ENCODE measurements at places on chromosomes 6 and 20.

- DNase-seq: no peak
Observed at GRCh38 chr6:13653296-13653695, 38.2 kb downstream of the NOL7 start.

GRCh38 chr6:132569170-132569569 lies 952 bp upstream of the TAAR6 start:
- DNase-seq: no peak

DNA sequence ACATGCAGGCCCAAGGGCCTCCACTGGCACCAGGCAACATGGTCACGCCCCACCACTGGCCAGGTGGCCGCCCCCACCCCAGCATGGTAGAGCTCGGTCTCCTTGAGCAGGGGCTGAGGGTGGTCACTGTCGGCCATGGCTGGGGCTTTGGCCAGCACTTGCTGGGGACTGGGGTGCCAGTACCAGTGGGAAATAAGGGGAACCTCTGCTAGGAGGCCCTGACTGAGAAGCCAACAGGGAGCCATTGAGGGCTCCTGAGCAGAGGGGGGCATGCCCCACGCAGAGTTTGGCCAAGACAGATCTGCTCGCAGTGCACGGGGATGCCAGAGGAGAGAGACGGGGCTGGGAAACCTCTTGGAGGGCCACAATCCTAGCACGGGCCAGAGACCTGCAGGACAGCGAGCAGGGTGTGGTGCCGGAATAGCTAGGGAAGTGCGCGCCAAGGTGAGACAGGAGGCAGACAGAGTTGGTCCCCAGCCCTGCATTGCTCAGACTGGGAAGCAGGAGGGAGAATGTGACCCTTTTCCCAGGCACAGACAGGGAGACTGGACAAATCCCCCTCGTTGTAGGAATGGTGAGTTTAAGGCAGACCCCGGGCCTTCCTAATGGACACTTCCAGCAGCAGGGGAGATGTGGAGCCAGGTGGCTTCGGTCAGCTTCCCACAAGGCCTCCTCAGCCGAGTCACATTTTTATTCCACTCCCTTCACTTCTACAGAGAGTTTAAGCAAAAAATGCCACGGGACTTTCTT lies 179.0 kb upstream of the CST7 start:
- DNase-seq: no peak

DNA sequence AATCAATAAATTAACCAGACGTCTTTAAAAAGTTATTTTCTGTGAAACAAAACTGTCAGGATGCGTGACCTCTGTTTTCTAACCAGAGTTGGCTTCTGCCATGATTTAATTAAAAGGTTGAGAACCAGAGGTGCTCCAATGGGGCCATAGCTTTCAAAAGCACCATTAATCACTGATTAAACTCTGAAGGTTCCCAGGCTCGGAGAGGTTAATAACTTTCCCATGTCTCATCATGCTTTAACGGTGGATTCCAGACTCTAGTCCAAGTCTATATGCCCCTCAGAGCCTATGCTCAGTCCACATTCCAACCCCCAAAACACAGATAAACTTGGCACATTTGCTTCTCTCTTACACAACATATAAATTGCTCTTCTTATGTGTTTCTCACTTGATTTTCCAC lies 95.5 kb downstream of the SNAP91 start:
- no peak for DNase-seq

- no peak for DNase-seq
Observed at GRCh38 chr6:129110690-129111343, 227.9 kb downstream of the LAMA2 start.

DNA sequence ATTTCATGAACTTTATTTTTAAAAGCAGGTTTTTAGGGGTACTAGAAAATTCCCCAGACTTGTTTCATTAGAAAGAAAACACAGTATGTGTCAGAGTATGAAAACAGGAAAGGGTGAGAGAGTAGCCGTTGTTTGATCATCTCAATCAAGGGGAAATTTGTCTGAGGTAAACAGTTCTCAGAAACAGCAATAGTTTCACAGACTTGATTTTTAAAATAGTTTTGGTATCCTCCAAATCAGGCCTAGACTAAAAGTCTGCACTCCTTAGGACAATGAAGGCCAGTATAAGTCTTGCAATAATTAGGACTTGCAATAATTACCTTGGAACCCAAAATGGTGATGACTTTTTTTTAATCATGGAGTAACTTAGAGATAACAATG lies 176.6 kb upstream of the TAB2 start:
- DNase-seq: no peak

DNA sequence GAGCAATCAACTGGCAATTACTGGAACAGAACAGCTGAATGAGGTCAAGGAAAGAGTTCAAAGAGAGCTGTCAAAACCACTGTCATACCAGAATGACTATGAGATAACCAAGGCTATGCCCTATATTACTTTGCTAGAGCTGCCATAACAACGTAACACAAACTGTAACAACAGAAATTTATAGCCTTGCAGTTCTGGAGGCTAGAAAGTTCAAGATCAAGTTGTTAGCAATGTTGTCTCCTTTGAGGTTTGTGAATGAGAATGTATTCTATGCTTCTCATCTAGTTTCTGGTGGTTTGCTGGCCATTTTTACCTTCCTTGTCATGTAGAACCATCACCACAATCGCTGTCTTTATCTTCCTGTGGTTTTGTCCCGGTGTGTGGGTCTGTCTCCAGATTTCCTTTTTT lies 1323.0 kb upstream of the GJE1 start:
- peak; percentile 43 for DNase-seq

GRCh38 chr20:32570401-32571190 lies 14.5 kb downstream of the NOL4L start:
- DNase-seq: peak; percentile 69

GRCh38 chr6:71072508-71072907 lies 115.6 kb upstream of the B3GAT2 start:
- no peak for DNase-seq

- DNase-seq: peak; percentile 24
Observed at GRCh38 chr20:8389381-8390036, 257.4 kb downstream of the PLCB1 start.

GRCh38 chr6:117143647-117144046 lies 121.7 kb upstream of the VGLL2 start:
- DNase-seq: peak; percentile 83

- DNase-seq: no peak
Observed at GRCh38 chr20:16063881-16064280, 509.4 kb downstream of the KIF16B start.

- DNase-seq: no peak
Observed at GRCh38 chr20:24445510-24446170, 23.8 kb upstream of the SYNDIG1 start.

DNA sequence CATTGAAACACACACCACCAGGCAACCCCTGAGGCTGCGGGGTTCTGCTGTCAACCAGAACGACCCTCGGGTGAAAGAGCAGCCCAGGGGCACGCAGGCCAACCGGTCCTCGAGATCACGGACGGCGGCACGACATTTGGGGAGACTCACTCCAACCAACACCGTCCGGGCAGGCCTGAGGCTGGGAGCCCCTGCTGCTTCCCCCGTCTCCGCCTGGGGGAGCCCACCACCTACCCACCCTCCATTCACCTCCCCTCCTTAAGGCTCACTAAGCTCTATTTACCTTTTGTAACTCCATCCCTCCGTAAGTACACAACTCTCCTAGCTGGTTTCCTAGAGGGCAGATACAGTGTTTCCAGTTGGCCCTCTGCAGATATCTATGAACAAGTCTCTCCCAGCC lies 971.3 kb upstream of the DEFB115 start:
- no peak for DNase-seq

DNA sequence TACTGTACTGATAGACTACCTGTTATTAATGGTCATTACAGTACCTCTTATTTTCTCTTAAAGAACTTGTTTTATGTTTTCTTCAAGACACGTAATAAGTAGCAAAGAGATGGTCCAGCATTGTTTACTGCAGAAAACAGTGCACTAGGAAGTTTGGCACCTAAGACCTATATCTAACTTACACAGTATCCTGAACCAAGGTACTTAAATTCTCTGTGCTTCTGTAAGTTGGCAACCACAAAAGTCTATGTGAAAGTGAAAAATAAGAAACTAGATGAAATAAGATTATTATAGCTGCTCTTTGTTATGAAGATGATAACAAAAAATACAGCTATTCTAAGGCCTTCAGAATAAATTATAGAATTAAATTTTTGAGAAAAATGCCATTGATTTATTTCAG lies 411.7 kb upstream of the SOX4 start:
- no peak for DNase-seq

GRCh38 chr6:127518710-127519468 lies at the start of gene MTCL3:
MTCL3 (minus strand) TSS chr6:127519335.
- DNase-seq: no peak

GRCh38 chr6:163128324-163128723 lies 286.2 kb upstream of the QKI start:
- no peak for DNase-seq

Measured in MV-4-11 (cell line).